A549 treated with Hydrocortisone at 1 μM for 4 hours (cell line): ENCODE measurements at places on chromosomes 3 and 15. TPM values are rescaled to one million over a fixed set of nuclear protein-coding genes. Genes with fewer than 3 reads are reported as not detected.

The IGSF11 gene
- total RNA-seq = 3.5 to 4.8 TPM (median 4.4 TPM) in 5 replicates

The VWA5B2 gene
- 0.25 to 0.60 TPM (median 0.40 TPM) in 5 replicates for total RNA-seq

The C3orf85 gene
- total RNA-seq = not detected in 5 replicates

The CLCN2 gene
- total RNA-seq = 4.2 to 5.7 TPM (median 5.1 TPM) in 5 replicates

The RTP1 gene
- not detected in 5 replicates for total RNA-seq

The TMCO5A gene
- not detected in 5 replicates for total RNA-seq

The OR5K2 gene
- not detected in 5 replicates for total RNA-seq

The CCRL2 gene
- 0.07 to 0.10 TPM (median 0.09 TPM) in 3 of 5 replicates, not detected in the others for total RNA-seq

The C2CD4A gene
- total RNA-seq = 0.06 to 0.32 TPM (median 0.12 TPM) in 5 replicates
